ENCODE measurements at places on chromosomes 1 and 21.

GRCh38 chr21:45403133-45403824, 1.7 kb upstream of the COL18A1 start:
- no peak for DNase-seq

DNA sequence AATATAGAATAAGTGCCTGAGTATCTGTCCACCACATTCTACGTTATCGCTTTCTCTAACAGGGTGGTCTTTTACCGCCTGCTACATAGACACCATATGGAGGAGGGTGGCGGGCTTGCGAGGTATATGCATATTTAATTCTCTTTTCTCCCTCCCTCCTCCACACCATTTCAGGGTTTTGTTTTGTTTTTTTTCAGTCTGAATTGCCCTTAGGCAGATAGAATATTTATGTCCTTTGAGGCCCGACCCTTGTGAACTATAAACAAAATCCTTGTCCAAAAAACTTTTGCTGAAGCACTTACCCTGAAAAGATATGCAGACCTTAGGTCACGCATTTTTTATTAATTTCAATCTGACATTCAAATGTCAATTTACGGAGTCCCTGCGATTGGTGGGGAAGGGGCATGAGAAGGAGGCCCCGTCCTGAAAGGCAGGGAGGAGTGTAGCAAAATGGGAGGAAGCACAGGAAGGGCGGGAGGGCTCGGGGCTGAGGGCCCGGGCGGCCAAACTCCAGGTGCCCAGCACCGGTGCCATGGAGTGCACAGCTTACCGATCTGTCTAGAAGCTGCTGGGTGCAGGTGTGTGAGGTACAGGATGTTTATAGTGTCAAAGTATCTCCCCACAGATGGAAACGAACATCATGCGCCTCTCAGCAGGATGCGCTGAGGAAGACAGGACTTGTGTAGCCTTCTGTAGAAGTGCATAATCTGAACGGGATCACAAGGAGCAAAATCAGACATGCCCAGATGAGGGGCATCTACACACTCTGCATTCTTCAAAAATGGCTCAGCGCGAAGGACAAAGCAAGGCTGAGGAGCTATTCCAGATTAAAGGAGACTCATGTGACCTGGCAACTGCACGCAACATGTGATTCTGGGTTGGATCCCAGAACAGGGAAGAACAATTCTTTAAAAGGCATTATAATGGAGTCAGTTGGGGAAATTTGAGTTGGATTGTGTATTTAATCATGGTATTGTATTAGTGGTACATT, 68.8 kb upstream of the LYST start:
- DNase-seq = no peak

- no peak for DNase-seq
Measured at GRCh38 chr1:18849261-18849711, 10.2 kb downstream of the TAS1R2 start.

- DNase-seq = no peak
Measured at GRCh38 chr1:220971221-220971620, 92.0 kb downstream of the HLX start.

GRCh38 chr1:179217943-179218507, 11.5 kb downstream of the ABL2 start:
- no peak for DNase-seq

GRCh38 chr1:39109644-39110043, 83.5 kb downstream of the NDUFS5 start:
- no peak for DNase-seq

DNA sequence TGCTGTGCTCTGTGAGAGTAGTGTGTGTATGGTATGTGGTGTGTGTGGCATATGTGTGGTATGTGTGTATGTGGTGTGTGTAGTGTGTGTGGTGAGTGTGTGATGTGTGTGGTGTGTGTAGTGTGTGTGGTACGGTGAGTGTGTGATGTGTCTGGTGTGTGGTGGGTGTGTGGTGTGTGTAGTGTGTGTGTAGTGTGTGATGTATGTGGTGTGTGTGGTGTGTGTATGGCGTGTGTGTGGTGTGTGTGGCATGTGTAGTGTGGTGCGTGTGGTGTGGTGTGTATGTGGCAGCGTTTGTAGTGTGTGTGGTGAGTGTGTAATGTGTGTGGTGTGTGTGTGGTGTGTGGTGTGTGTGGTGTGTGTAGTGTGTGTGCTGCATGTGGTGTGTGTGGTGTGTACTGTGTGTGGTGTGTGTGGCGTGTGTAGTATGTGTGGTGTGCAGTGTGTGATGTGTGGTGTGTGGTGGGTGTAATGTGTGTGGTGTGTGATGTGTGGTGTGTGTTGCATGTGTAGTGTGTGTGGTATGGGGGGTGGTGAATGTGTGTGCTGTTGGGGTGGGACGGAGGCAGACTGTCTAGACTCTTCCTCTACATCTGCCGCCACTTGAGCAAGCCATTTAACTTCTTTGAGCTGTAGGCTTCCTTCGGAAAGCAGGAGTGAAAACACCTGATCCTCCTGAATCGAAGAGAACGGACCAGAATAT, 33.5 kb downstream of the GPA33 start:
- no peak for DNase-seq

GRCh38 chr1:27557596-27558340, 46.2 kb downstream of the AHDC1 start:
- DNase-seq = no peak

GRCh38 chr1:186735463-186735862, 55.2 kb upstream of the PTGS2 start:
- DNase-seq = no peak

DNA sequence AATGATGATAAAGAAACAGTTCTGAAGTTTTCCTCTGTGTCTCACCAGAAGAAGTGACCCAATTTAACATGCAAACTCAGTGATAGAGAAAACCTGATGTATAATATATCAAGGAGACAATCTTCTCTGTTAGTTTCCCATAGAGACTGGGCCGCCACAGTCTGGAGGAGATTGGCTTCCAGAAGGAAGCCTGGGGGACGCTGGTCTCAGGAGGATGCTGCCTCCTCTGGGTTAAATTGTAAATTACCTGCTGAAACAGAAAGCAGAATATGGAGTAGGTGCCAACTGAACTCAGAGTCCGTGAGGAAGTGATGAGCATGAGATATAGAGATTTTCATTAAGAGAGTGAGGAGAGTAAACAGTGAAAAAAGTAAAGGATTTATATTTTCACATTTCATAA, 15.8 kb downstream of the OR14I1 start:
- peak; percentile 6 for DNase-seq

DNA sequence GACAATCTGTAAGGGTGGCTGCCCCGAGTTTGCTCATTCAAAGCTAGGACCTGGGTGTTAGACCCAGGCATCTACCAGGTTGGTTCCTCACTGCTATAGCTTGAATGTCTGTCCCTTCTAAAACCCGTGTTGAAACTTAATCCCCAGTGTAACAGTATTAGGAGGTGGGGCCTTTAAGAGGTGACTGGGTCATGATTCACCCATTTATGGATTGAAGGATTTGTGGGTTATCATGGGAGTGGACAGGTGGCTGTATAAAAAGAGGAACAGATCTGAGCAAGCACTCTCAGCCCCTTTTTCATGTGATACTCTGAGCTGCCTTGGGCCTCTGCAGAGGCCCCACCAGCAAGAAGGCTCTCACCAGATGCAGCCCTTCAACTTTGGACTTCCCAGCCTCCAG, 29.4 kb downstream of the PSMG1 start:
- DNase-seq = no peak

DNA sequence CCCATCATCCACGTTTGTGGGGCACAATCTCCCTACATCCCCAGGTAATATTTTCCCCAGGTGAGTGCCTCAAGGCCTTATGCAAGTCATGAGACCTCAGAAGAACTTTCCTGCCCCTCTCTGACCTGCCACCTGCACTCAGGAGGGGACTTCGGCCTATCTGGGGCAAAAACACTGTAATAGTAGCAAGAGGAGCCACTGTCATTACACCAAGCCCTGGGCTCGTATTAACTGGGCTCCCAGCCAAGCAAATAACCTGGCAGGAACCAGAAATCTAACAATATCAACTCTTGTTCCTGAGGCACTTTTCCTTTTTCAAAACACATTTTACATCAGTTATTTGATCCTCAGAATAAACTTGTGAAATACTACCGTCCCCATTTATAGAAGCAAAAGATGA, 30.9 kb downstream of the LAMB3 start:
- no peak for DNase-seq

GRCh38 chr1:53543130-53543777, 84.1 kb downstream of the DMRTB1 start:
- no peak for DNase-seq

GRCh38 chr1:35876988-35877387, 6.0 kb upstream of the AGO1 start:
- no peak for DNase-seq

Data from activated T-cell treated with anti-CD3 and anti-CD28 coated beads, Interleukin-2, amount 50 U/mL, for 72 hours (primary cell).